ENCODE measurements at places on chromosomes 6 and 20.

- DNase-seq = no peak
Measured at GRCh38 chr20:19009081-19009688, 195.6 kb downstream of the SCP2D1 start.

DNA sequence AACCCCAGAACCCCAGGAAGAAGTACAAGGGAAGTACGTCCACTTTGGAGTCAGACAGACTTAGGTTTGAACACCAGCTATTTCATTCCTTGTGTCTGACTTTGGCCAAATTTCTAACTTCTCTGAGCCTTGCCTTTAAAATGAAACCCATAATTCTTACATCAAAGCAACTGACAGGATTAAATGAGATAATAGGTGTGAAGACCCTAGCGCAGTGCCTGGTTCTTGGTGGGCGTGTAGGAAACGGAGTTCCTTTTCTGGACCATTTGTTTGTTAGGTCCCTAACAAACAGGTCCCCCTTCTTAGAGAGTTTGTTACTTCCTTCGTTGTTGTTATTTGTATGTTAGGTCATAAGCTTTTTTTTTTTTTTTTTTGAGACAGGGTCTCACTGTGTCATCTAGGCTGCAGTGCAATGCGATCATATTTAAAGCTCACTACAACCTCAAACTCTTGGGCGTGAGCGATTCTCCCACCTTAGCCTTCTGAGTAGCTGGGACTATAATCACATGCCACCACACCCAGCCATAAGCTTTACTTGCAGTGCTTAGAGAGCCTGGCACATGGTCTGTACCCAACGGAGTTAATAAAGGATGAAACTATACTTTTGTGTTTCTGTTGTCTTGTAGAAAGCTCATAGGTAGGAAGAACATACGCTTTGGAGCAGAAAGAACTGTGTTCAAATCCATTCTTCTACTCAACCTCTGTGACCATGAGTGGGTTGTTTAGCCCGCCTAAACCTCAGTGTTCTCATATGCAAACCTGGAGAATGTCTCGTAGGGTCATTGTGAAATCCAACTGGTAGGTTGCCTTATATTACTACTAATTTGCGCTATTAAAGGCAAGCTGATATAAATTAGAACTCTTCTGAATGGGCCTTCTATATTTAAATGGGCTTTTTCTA lies 21.8 kb upstream of the MROH8 start:
- DNase-seq = no peak

GRCh38 chr6:157097255-157097955 lies 225.9 kb downstream of the TMEM242 start:
- DNase-seq = no peak

GRCh38 chr6:20575125-20575524 lies 40.9 kb downstream of the CDKAL1 start:
- no peak for DNase-seq

- no peak for DNase-seq
Measured at GRCh38 chr6:110418594-110418993, 3.2 kb upstream of the DDO start.

GRCh38 chr20:22586645-22587310 lies 2.4 kb upstream of the FOXA2 start:
- peak; percentile 70 for DNase-seq

DNA sequence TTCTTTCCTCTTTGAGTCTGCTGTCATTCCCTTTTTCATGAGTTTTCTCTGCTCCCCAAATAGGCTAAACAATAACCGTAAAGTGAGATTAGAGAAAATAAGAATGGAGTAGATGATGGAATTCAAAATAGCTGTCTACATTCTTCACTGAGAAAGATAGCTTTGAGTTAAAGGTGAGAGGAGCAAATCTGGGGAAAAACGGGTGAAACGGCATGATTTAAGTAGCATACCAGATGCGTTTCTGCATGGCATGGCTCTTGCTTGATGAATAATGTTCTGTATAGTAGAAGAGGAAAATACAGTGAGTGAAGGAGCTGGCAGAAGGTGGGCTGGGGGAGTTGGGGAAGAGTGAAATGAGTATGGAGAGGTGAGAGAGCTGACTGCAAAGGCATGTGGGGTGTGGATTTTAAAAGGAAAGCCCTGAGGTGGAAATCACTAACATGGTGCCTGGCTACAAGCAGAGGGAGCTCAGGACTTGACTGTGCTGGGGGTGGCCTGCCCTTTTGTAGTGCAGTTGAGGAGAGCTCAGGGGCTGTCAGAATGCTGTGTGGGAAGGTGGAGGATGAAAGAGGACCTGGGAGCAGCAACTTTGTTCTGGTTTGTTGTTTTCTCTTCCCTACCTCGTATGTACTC lies 8.8 kb downstream of the BICRAL start:
- peak; percentile 34 for DNase-seq

DNA sequence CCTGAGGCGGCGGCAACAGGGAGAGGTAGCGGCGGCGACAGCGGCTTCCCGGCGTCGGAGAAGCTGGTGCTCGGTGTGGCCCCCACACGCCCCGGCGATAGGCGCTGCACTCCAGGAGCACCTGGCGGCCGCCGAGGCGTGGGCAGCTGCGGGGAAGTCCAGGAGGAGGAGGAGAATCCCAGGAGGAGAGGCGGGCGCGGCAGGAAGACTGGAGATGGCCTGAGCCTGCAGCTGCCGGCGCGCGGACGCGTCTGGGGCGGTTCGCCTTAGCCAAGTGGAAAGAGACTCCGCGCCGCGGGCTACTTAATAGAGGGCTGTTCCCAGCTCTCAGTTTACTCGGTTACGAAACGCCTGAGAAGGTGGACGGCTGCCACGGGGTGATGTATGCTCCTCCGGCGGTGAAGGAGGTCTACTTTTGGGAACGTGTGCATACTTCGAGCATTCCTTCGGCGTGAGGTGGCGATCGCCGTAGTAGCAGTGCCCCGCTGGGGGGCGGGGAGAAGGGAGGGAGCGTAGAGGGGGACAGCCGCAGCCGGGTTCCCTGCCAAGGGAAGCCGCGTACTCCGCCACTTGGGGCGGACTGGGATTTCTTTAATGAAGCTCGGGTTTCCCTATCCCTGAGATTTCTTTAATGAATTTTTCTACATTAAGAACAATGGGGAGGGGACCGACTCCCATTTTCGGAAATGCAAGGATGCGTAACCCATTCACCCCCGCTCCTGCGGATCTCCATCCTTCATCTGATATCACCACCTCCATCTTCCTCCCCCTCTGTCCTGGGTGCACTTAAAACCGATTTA lies at the start of gene COL12A1:
Gene COL12A1, minus strand, starts transcription at position 278 of the 800 bp plus-strand sequence. CDS start 3,261 bp downstream, outside the sequence.
- DNase-seq = peak; percentile 80

DNA sequence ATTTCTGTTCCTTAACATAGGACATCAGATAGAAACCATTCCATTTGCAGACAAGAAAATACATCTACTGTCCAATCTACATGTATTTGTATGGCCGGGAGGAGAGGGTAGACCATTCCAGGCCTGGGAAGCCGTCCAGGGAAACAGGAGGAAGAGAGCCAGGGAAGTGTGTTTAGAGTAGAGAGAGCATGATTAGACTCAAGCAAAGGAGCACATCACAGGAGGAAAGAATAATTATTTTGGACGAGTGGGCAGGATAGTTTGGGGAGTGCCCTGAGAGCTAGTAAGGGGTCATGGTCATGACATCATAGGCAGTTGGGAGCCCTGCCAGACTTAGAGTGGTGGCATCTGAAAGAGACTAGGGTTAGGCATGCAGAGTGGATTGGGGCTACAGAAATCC lies 250.0 kb downstream of the HIVEP2 start:
- DNase-seq = no peak

DNA sequence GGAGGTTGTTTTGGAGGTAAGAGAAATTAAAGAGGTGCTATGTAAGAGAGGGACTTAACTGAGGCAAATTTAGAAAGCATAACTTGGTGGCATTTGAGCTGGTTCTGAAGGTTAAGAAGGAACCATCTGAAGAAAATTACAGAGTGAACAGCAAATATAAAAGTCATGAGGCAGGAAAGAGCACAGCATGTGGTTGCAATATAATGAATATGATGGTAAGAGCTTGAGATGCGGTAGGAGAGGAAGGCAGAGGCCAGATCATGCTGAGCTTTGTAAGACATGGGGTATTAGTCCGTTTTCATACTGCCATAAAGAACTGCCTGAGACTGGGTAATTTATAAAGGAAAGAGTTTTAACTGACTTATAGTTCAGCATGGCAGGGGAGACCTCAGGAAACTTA lies 279.1 kb downstream of the UTRN start:
- no peak for DNase-seq

- peak; percentile 59 for DNase-seq
Measured at GRCh38 chr6:151325075-151326050, 66.0 kb downstream of the ZBTB2 start.

- no peak for DNase-seq
Measured at GRCh38 chr6:82196161-82196560, 51.4 kb downstream of the IBTK start.

GRCh38 chr6:134097114-134097707 lies 44.8 kb upstream of the SLC2A12 start:
- peak; percentile 64 for DNase-seq

Data from iPS-NIHi11 (cell line).